ENCODE measurements at places on chromosomes 4 and X.

DNA sequence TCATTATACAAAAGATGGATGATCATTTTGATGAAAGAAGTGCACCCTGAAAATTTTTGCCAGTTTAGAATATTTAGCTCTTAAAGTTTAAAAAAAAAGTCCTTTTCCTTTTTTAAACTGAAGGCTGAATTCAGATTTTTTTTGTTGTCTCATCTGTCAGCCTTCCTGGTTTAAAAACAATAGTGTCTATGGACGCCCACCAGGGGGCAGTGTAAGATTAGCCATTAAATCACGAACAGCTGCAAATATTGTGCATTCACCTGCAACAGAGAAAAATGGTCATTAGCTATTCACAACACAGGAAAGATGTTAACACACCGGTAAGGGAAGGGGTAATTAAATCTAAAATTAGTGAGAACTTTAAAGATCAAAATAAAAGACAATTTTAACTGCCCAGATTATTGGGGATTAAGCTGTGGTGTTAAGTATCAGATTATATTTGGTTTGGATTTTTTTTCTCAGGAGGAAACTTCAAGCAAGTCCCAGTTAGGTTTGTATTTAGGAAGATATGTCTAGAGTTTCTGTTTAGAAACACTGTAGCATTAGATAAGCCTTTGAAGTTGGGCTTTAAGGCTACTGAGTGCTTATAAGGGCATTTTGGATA lies 4.4 kb upstream of the CXorf38 start:
- DNase-seq: peak; percentile 16

- DNase-seq: no peak
These were observed 109.1 kb upstream of the MED14 start for GRCh38 chrX:40844471-40844870.

DNA sequence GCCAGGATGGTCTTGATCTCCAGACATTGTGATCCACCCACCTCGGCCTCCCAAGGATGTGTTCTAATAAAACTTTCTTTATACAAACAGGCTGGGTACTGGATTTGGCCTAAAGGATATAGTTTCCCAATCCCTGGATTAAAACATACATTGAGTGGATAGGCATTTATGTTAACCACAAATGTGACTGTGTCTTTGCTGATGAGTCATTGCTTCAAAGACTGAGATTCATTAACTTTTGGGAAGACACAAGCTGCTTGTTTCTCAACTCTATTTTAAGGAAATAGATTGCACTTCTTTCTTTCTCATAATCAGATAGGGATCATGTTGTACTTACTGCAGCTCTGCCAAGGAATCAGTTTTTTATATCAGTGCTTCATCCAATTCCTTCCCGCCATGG lies 131.3 kb upstream of the AGA start:
- DNase-seq: peak; percentile 80

DNA sequence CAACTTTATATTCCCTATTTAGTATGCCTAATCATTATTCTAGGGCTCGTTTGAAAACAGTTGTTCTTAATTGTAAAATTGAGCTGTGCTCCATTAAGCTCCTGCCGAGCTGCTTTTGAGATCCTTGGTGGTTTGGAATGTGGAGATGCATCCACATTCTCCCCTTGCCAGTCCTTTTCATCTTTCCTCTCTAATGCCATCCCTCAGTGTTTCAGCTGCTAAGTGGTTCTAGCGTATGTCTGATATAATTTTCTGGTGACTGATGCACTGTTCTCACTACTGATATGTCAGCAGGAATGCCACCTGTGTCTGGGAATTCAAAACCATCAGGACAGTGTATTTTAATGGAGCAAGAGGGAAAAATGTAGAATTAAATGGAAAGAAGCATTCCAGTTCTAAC lies 1085.0 kb downstream of the CCSER1 start:
- no peak for DNase-seq

DNA sequence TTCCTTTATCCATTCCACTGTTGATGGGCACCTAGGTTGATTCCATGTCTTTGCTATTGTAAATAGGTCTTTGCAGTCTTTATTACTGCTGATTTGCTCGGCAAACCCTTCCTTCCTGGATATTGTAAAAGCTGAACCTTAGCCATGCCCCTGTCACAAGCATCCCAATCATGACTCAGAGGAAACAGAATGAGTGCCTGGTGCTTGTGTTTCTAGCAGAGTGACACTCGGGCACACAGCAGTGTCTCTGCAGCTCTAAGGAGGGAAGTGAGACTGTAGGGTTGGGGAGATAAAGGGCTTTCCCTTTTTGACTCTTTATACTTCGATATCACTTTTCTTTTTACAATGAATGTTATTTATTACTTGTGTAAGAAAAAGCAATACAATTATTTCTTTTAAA lies 83.3 kb downstream of the AKAP4 start:
- no peak for DNase-seq

DNA sequence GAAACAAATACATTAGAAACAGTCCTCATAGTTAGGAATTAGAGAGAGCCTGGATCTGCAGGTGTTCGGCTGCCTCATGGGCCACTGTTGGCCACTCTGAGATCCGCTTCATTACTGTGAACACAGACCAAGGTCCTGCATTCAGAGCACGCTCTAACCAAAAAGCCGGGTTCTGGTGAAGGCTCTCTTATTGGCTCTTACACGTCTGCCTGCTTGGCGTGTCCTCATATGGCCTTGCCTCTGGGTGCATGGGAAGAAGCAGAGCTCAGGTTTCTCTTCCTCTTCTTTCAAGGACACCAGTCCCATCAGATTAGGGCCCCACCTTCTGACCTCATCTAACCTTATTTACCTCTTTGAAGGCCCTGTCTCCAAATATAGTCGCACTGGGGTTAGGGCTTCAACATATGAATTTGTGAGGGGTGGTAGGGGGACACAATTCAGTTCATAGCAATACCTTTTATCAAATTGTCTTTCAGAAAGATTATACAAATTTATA lies 37.1 kb upstream of the ELF2 start:
- no peak for DNase-seq

GRCh38 chrX:91137883-91138282 lies 296.8 kb upstream of the PABPC5 start:
- no peak for DNase-seq

DNA sequence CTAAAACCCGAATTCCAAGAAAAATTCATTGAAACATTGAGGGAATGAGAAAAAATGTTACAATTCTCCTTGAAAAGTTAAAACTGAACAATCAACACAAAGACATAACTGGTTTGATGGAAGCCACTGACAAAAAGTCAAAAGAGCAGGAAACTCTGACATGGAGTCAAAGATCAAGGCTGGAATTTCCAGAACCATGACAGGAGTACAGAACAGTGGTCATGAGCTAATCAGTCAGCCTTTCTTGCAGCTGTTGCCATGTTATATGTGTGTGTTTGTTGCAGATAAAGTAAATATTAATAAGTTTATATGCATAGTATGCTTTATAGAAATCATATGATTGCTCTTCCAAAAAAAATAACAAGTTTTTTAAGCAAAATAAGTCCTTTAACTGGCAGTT lies 184.7 kb upstream of the HCCS start:
- no peak for DNase-seq

DNA sequence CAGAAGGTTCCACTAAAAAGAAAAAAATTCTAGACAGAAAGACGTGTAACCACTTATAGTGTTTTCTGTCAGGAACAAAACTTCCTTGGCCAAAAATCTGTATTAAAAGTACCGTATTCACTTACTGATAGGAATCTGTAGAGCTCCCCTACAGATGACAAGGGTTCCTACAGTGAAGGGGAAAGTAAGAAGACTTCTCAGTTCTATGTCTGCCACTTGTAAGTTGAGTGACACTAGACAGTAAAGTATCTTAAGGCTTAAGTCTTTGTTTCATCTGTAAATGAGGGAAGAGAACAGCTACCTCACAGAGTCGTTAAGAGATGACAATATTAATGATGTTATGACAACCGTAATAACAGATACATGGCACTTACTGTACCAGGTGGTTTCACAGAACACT lies 3.3 kb downstream of the COQ2 start:
- no peak for DNase-seq

- DNase-seq: no peak
These were observed 42.4 kb downstream of the CNGA2 start for GRCh38 chrX:151776936-151777335.

- no peak for DNase-seq
These were observed 17.2 kb upstream of the BCLAF3 start for GRCh38 chrX:20007962-20008622.

DNA sequence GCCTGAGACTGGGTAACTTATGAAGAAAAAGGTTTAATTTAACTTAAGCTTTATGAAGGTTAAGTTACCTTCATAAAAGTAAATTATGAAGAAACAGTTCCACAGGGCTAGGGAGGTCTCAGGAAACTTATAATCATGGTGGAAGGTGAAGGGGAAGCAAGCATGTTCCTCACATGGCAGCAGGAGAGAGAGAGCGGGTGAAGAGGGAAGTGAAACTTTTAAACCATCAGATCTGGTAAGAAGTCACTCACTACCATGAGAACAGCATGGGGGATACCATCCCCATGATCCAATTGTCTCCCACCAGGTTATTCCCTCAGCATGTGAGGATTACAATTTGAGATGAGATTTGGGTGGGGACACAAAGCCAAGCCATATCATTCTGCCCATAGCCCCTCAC lies 944.7 kb upstream of the NDST4 start:
- no peak for DNase-seq

GRCh38 chr4:152126238-152126637 lies 365.4 kb upstream of the GATB start:
- no peak for DNase-seq

DNA sequence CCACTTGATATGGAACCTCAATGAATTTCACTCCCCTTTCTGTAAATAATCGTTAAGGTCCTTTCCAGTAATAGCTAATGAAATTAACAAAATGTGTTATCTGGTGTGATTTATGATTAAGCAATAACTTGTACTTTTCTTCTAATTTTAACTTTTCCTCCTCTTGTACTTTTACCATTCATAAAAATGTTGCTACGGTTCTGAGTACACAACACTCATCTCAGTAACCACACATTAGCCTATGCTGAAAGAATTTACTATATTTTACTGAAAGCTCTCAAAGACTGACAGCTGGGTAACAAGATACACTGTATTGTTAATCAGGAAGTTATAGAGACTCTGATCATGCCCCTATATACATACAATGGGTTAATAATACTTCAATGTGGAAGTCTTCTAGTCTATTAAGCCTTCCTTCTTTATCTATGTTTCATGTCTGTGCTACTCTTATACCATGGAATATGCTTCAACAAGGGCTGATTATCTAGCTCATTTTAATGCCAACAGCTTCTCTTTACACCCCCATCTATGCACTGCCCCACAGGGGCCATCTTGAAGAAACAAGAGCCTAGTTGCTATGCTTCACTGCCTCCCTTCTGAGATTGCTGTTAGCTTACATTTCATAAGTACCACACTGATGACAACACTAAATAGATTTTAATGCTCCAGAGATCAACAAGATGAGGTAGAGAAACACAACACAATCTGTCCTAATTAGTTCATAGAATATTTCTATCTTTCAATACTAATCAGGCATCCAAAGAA lies 39.1 kb downstream of the LAMP2 start:
- DNase-seq: no peak

GRCh38 chr4:69032847-69033638 lies 63.2 kb upstream of the UGT2B7 start:
- no peak for DNase-seq

- DNase-seq: no peak
These were observed 78.5 kb downstream of the APBB2 start for GRCh38 chr4:41135801-41136200.

- no peak for DNase-seq
These were observed 156.1 kb downstream of the LARP7 start for GRCh38 chr4:112793033-112793432.

DNA sequence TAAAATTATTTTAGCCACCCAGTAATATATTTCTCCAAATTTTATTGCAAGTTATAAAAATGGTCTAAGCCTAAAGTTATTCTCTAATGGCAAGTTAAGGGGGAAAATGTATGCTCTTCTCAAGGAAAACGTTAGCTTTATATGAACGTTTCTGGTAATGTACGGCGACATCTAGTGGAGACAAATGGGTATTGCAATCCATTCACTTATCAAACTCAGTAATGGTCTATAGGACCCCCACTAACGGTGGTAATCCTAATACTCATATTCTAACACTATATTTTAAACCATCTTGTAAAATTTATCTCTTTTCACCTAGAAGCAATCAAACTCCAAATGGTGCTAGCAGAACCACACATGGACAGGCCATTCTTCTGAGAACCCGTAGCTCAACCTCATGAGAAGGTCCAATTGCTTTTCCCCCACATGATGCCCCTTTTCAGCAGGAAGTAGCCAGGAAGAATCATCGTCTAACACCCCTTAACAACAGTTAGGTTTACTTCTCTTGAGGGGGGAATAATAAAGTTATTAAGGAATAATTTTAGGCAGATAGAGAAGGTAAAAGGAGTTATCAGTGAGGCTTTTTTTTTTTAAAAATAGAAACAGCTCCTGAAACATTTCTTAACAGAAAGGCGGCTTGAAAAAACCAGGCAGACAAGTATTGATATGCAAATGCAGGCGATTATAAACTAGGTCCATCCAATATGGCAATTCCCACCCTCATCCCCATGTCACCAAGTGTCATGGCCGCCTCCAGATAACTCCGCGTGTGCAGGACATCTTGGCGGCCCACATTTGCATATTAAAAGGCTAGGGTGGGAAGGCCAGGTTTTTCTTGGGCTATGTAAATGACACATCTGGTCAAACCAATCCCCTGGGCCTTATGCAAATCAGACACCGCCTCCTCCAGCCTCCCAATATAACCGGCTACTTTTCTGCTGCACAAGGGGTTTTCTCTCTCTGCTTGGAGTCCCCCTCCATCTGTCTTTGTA lies 35.0 kb downstream of the NUDT11 start:
- no peak for DNase-seq

DNA sequence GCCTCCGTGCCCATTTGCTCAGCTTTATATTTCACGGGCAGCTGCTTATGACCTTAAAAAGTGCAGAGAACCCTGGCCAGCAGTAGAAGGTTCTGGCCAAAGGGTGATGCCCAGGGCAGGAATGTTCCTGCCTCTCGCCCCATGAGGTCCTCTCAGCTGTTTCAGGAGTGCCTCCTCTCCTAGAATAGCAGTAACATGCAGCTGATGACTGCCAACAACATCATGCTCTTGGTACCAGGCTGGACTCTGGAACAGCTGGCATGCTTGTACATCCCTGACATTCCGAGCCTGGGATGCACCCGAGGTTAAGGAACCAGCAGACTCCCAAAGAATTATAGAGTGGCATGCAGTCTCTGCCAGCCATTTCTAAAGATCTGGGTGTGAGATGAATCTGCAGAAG lies 11.7 kb upstream of the TENM3 start:
- DNase-seq: no peak

GRCh38 chr4:188106454-188106853 lies 2.9 kb downstream of the TRIML2 start:
- DNase-seq: no peak

GRCh38 chr4:74845834-74846233 lies 51.5 kb upstream of the BTC start:
- no peak for DNase-seq

DNA sequence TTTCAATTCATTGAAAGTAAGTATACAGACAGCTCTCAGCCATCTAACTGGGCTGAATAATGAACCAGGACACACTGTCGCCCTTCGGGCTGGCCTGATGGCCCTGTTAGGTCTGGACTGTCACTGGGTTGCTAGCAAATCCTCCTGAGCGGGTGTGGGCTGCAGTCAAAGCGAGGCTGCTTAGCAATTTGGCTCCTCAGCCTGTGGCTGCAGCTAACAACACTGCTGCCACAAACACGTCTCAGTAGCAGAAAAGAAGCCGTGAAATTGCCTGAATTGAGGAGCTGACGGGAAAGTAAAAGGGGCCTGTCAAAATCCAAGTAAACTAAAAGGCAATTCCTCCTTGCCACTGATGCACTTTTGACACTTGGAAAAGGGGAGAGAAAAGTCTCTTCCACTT lies 72.8 kb downstream of the SMIM20 start:
- DNase-seq: no peak
